ENCODE measurements at places on chromosomes 7 and 10.
A peak's percentile ranks its signal among the peaks of the same experiment; 100 is the strongest.

- no peak for DNase-seq
Measured at GRCh38 chr10:24469993-24470392, 253.7 kb downstream of the ARHGAP21 start.

DNA sequence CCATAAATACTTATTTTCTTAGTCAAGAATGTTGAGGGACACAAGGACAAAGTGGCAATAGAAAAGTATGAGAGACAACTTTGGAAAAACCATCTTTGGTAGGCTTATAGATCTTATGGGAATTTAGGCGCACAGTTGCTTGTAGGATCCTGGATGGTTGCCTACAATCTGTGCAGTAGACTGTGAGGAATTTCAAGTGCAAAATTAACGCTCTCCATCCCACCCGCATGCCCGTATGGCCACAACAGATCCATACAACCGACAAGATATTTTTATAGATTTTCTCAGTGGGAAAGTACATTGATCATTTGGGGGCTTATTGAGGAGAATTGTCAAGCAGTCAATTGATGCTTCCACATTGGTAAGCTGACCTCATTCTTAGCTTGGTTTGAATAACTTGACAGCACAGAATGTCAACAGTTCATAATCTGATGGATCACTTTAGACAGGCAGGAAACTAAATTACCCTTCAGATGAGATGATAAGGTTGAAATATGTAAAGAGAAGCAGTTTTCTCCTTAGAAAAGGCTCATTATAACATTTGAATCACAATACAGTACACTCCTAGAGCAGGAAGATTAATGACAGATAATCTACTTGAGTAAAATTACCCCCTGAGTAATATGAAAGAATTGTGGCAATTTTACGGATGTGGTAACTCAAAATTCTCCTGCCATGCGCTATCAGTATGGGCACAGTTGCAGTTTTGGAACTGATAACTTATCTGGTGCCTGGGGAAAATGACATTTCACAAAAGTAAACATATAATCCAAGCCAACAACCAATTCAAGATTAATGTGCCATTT lies 479.7 kb downstream of the KIF20B start:
- DNase-seq = no peak

DNA sequence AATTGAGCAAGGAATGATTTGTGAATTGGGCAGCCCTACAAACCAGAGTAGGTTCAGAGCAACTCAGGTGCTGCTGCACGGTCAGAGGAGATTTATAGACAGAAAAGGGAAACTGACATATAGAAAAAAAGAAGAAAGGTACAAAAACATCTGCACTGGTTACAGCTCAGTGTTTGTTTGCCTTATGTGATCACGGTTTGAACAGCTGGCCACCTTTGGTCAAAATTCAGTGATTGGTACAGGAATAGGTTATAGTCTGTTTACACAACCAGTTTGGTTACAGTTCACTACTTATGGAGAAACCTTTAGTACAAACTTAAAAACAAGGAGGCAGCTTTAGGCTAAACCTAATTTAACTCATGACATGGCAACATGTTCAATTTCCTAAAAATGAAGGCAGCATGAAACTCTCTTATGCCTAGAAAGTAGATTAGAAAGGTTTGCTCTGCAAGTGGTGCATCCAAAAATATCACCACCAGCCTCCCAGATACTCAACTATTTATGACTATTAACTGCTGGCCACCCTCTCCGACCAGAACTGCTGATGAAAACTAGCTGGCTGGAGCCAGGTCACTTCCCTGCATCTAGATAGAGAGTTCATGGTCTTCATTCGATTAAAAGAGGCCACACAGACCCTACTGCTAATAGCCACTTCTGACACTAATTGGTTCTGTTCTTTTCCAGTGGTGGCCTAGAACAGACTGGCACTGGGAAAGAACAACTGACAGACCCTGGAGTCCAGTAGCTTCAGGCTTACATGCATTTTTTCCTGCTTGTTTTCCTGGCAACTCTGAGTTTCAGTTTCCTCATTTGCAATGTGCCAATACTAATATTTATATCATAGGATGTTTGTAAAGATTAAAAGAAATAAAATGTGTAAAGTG lies 548.0 kb downstream of the CCSER2 start:
- DNase-seq = no peak

DNA sequence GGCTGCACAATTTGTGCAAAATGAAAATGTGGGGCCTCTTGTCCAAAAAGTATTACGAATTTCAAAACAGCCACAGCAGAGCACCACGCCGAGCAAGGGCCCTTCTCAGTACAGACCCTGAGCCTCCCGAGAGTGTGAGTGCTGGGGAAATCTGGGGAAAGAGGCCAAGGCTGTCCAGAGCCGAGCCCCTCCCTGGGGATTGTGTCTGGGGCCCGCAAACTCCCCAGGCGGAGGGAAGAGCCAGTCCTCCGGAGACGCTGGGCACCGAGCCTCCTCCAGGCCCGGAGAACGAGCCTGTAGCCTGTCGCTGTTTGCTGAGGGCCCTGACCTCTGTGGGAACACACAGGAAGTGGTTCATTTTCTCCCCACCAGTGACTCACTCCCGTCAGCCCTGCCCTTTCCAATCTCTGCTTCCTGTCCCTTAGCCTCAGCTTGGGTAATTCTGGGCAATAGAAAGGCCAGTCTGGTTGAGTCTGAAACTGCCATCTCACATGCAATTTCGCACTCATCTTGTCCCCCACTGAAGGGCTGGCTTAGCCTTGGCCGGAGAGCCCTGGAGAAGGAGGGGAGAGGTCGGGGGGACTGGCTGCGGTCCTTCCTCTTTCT lies 19.5 kb upstream of the GNA12 start:
- DNase-seq = peak; percentile 78

- DNase-seq = no peak
Measured at GRCh38 chr7:41027428-41028115, 675.3 kb downstream of the INHBA start.

- no peak for DNase-seq
Measured at GRCh38 chr7:101934618-101935017, 117.2 kb downstream of the CUX1 start.

DNA sequence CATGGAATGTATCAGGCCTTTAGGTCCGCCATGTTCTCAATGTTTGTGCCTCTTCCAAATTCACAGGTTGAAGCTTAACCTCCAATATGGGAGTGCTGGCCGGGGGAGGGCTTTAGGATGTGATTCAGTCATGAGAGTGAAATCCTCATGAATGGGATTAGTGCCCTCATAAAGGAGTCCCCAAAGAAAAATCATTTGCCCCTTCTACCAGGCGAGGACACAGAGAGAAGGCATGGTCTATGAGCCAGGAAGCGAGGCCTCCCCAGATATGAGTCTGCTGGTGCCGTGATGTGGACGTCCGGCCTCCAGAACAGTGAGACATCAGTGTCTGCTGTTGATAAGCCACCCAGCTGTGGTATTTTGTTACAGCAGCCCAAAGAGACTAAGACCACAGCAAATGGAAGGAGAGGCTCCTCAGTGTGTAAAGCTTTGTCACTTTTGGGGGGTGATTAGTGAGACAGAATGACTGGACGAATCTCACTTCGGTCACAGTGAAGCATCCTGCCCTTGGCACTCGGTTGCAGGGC lies 231.3 kb upstream of the KLF6 start:
- DNase-seq = no peak

GRCh38 chr10:8705415-8705814 lies 650.9 kb downstream of the GATA3 start:
- DNase-seq = no peak

Measured in CD4-positive, alpha-beta T cell treated with Interleukin-15 for 4 hours (primary cell).